ENCODE measurements at places on chromosomes 16 and 17.

DNA sequence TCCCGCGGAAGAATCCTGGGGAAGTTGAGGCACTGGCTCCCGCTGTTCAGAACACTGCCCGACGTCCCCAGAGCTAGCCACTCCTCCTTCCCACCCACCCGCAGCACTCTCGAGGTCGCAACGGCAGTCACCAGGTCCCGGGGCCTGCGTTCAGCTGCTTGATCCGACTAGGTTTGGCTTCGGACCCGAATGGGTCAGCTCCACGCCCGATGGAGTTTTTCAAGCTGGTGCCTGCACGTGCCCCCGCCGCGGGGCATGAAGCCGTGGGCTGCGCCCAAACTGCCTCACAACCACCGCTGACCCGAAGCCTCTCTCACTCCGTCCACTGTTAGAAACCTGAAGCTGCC is 12.4 kb upstream of the ODF4 start:
- DNase-seq: no peak

- no peak for DNase-seq
Measured at GRCh38 chr16:23348579-23349469, 46.7 kb downstream of the SCNN1B start.

GRCh38 chr16:75774197-75774596 is 47.9 kb upstream of the CPHXL start:
- DNase-seq: no peak

DNA sequence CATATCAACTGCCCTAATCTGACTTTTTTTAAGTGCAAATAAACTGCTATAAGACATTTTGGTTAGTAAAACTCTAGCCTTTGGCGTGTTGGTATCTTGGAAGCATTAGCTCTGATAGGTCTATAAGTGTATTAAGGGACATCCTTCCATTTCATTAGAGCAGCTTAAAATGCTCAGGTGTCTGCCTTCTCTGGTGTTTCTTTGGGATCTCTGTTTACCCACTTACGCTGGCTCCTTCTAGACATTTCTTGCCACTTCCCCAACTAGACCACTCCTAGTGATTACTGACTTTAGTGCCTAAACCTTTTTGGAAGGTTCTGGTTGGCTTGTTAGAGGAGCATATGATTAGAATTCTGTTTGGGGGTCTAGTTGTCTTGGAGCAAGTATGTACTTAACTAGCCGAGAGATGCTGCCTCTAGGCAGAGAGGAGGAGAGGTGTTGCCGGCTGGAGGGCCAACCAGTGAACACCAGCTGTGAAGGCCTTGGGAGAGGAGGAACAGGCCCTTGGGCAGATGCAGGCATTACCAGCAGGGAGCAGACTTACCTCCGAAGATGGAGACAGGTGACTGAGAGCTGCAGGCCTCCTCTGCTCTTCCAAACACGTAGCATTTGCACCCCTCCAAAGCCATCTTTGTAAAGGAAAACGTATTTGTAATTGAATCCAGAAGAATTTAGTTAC is 15.2 kb upstream of the CLEC18C start:
- DNase-seq: no peak

- DNase-seq: no peak
Measured at GRCh38 chr17:7403727-7403976, 245 bp downstream of the TMEM256 start.

DNA sequence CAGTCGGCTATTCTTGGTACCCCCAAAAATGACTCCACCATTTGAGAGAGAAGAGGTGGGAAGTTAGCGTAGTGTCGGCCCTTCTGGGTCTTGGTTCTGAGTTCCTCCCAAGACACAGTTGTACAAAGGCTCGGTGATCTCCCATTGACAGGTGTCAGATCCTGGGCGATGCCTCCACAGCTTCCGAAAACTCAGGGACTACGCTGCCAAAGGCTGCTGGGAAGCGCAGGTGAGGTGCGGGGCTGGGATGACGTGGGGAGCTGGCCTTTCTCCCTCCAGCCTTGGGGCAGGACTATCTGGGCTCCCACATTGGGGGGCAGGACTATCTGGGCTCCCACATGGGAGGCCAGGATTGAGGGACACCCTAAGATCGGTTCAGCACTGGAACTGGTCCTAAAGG is 10.4 kb downstream of the CCNF start:
- no peak for DNase-seq

DNA sequence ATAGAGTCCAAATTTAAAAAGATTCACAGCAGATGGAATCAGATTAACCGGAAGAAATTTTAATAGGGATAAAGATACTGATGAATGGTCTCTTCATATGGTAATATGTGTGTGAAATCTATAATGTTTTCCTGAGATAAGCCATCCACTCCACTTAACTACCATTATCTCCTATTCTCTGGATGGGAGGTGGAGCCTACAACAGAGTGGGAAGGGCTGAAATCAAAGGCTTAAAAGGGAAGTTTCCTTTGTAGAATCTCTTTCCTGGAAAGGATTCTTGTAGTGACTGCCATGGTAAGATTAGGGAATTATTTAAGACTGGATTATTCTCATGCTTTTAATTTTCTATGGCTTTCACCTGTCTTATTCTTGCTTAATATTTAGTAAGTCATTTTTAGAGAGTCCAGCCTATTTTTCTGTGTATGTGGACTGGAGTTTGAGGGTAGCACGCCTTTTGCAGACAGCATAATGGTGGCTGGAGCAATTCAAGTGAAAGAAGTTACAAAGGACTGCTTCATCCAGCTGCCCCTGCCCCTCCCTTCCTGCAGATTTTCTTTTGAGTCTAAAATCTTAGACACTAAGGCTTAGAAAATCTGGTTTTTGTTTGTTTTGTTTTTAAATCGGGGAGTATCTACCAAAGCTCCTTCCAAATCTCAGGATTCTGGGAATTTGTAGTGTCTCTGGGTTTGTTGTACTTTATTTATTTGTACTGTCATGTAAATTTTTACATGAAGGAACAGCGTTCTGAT is 26.5 kb downstream of the KAT7 start:
- no peak for DNase-seq

DNA sequence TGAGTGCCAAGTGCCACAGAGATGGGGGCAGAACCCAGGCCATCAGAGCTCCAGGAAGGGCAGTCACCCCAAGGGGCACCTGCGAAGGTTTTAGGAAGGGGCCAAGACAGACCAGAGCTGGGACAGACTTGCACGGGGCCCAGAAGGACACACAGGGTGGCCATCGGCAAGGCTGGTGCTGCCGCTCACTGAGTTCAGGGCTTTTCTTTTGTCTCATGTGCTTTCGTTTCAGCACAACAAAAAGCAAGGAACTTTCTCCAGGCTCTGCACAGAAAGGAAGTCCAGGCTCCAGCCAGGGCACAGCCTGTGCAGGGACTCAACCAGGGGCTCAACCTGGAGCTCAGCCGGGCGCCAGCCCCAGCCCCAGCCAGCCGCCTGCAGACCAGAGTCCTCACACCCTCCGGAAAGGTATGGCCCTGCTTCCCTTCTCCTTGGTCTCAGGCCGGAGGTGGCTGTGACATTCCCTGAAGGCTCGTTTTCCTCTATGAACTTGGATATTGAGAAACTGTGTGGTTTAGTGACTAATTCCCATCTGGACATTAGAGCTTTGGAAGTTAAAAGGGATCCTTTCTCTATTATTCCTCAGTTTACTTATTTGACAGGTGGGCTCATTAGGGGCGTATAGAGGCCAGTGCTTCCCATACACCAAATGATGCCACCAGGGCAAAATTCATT is 37.9 kb downstream of the ELAC2 start:
- DNase-seq: no peak

DNA sequence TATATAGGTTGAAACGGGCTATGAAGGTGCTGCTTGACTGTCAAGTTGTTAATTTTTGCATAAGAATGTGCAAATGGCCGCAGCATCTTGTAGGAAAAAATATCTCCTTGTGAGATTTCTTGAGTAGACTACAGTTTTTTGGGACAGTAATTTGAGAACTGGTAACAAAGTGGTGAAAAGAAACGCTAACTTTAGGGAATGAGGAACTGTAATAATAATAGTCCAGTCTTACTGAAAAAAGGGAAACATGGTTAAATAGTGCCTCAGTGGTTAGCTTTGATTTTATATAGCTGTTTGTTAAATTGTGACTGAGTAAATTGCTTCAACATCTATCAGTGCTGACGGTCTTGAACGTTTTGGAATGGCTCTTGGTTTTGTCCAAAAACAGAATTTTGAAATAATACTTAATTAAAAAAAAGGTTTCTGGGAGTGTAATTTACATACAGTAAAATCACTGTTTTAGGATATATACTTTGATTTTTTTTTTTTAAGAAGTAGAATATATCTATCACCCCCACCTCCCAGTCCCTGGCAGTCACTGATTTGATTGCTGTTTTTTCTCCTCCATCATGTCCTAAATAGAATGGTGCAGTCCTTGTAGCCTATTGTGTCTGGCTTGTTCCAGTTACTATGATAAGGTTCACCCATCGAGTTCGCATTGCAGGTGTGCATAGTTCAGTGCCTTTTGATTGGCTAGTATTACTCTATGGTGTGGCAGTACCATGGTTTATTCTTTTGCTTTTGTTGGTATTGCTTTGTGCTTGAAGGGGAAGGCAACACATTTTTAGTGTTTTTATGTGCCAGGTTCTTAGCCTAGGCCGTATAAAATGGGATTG is 2.8 kb downstream of the HAPSTR1 start:
- no peak for DNase-seq

- no peak for DNase-seq
Measured at GRCh38 chr16:52812678-52813556, 239.8 kb downstream of the CHD9NB start.

- DNase-seq: peak; percentile 77
Measured at GRCh38 chr17:29116804-29117753, 63.1 kb downstream of the MYO18A start.

DNA sequence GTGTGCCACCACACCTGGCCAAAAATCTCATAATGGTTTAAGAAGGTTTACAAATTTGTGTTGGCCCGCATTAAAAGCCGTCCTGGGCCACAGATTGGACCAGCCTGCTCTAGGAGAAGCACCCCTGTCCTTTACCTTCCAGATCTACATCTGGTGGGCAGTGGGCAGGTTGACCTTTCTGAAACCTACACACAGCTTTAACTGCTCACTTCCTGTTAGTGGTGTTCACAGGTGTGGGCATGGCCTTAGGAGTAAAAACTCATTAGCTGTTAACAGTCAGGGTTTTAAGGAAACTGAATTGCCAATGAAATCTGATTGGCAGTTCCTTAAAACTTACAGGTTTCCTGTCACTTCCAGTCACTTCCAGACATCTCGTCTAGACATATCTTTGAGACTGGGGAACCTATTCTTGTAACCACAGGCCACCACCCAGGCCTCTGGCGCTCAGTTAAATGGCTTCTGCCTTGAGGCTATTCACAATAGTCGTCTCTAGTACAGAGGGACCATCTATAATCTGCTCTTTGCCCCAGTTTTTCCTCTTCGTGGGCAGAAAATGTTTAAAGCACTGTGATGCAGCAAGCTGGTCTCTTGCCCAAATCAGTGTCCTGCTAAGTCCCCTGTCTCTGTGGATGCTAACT is 29.3 kb downstream of the GNGT2 start:
- no peak for DNase-seq

DNA sequence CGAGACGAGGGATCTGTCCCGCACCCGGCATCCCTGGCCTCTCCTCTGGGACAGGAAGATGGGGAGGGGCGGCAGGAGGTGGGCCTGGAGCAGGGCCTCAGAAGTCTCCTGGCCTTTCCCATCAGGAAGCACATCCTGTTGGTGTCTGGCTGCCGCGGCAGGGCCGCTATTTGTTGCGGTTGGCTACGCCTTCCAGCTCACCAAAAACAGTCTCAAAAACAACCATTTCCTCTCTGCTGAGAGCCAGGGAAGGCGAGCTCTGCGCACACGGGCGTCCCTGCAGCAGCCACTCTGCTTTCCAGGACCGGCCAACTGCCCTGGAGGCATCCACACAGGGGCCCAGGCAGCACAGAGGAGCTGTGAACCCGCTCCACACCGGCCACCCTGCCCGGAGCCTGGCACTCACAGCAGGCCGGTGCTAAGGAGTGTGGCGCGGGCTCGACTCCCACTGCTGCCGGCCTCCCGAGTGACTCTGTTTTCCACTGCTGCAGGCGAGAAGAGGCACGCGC is at the start of gene TMEM204:
TSS of gene TMEM204 (plus strand) at position 224 of the 509 bp plus-strand sequence. CDS start 610 bp downstream, outside the sequence.
- DNase-seq: no peak

DNA sequence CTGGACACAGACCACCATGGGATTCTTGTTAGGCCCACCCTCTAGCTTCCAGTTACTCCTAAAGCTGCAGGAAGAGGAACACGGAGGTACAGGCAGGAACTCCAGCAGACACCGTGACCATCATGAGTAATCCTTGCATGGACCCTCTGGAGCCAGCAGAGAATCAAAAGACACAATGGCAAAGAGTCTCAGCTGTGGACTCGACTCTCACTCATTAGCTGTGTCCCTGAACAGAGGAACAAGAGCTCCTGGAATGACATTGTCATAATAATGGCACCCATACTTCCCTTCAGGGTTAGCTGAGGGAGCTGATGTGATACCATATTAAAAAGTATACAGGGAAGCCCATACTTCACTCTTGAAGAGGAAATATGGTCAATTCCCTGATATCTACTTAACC is 176.3 kb upstream of the ASIC2 start:
- no peak for DNase-seq

DNA sequence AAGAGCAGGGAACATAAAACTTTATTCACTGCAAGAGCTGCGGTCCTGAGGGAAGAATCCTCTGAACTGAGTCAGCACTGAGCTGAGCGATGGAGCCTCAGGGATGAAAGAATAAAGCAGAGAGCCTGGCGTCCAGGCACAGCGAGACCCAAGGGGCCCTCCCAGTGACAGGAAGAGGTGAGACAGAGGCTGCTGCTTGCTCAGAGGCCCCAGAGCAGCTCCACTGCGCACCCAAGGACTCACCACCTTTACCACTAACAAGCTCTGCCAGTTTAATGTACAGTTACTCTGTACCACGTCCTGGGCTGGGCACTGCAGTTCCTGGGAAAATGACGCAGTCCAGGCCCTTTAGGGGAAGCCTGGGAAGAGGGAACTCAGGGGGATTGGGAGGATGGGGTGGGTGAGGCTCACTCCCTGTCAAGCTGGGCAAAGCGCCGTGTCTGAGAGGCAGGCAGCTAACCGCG is 5.6 kb downstream of the GFAP start:
- no peak for DNase-seq

DNA sequence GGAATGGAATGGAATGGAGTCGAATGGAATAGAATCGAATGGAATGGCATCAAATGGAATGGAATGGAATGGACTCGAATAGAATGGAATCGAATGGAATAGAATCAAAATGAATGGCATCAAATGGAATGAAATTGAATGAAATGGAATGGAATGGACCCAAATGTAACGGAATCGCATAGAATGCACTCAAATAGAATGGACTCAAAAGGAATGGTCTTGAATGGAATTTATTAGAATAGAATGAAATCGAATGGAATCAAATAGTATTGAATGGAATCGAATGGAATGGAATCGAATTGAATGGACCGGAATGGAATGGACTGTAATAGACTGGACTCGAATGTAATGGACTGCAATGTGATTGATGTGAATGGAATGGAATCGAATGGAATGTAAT is 501.4 kb upstream of the WSB1 start:
- DNase-seq: no peak

DNA sequence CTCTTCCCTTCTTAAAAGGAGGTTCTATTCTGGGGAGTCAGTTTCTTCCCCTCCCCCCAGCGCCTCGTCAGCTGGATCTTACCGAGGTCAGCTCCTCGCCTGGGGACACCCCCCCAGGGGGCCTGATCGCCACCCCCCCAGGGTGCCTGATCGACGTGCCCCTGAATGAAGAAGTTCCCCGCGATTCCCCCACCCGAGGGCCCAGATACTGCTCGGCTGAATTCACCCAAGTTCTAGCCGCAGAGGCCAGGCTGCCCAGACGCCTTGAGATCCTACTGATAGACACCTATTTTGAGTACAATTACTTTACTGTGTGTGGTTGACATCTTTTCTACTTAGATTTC is 1.4 kb downstream of the RAB11FIP3 start:
- no peak for DNase-seq

Data from stimulated activated CD8-positive, alpha-beta memory T cell treated with anti-CD3 and anti-CD28 coated beads, Interleukin-15, amount 100 ng/mL, for 24 hours (primary cell).